Activated naive CD4-positive, alpha-beta T cell (primary cell): ENCODE measurements at places on chromosomes 13 and 19.
A peak's percentile ranks its signal among the peaks of the same experiment; 100 is the strongest.

GRCh38 chr19:49985871-49986270 lies 24.9 kb upstream of the SIGLEC11 start:
- no peak for DNase-seq

DNA sequence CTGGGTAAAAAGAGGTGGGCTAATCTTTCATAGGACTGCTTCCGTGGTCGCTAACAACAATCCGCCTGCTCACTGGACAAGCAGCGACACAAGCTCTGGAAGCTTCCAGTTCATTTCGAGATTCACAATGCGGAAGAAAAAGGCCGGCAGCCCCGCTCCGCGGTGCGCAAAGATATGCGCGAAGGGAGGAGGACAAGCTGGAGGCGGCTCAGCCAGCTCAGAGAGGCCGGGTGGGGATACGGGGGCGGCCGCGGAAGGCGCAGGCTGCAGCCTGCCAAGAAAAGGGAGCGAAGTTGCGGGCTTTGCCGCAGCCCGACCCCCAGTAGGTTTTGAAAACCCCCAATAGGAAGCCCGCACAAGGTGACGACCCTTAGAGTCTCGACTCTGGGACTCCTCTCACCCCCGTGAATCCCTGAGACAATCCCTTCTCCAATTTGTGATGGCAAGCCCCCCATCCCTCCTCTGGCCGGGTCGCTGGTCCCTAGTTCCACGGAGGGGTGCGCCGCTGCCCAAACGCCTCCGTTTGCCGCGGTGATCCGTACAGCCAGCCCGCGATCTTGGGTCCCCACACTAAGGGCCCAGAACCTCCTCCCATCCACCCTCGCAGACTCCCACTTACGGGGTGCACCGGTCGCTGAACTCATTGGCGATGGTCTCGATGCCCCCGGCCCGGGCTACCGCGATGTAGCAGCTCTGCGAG lies 697 bp downstream of the HSPH1 start:
- peak; percentile 21 for DNase-seq

- no peak for DNase-seq
Observed at GRCh38 chr19:54696117-54696548, 28.1 kb upstream of the KIR3DL3 start.

DNA sequence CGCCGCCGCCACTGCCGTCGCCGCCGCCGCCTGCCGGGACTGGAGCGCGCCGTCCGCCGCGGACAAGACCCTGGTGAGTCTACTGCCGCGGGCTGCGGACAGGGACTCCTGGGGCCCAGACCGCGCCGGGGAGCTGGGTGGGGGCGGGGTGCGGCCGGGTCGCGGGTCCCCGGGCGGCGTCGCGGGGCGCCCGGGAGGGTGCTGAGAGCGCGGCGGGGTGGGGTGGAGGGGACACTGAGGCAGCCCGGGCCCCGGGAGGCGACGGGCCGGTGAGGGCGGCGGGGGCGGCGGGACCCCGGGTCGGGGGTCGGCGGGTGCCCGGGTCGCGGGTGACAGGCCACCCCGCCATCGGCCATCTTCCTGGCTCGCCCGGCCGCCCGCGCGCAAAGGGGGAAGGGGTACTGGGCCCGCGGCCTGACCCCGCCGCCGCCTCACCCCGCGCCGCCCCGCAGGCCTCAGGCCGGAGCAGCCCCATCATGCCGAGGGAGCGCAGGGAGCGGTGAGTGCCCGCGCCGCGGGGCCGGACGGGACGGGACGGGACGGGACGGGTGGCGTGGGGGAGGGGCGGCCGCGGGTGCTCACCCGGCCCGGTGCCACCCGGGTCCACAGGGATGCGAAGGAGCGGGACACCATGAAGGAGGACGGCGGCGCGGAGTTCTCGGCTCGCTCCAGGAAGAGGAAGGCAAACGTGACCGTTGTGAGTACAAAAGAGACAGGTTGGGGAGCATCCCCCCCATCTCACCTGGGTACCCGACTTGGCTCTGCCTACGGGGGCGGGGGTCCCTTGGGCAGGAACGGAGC lies 489 bp downstream of the CCNE1 start:
- no peak for DNase-seq

DNA sequence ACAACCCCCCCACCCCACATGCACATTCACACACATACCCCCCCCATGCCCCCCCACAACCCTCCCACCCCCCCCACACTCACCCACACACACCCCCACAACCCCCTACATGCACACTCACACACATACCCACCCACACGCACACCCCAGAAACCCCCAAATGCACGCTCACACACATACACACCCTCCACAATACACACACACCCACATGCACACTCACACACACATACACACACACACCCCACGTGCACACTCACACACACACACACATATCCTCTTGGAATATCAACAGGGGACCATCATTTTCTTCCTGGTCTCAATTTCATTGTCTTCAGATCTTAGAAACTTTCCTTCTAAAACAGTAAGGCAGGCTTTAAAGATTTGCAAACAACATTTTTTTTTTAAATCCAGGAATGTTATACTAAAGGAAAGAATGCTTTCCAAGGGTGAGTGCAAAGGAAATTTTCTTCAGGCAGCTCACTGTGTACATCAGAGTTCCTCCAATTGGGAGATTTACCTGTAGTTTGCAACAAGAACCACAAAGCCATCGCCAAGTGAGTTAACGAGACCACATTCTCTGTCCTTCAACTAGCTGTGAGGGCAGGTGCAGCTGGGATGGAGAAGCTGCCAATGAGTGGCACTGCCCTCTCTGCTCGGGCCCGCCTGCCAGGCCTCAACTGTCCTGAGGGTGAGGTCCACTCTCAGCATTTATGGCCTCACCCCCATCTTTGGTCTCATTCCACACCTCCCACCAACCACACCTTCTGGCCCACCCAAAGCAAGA lies 53.0 kb downstream of the MRPL57 start:
- no peak for DNase-seq

- DNase-seq: no peak
Observed at GRCh38 chr13:33218020-33218419, 67.5 kb downstream of the STARD13 start.

GRCh38 chr19:1106841-1107660 lies 3.3 kb downstream of the GPX4 start:
- DNase-seq: no peak
